Stimulated activated CD8-positive, alpha-beta memory T cell treated with anti-CD3 and anti-CD28 coated beads, Interleukin-15, amount 100 ng/mL, for 48 hours (primary cell): ENCODE measurements at places on chromosomes 7 and 10.
A peak's percentile ranks its signal among the peaks of the same experiment; 100 is the strongest.

DNA sequence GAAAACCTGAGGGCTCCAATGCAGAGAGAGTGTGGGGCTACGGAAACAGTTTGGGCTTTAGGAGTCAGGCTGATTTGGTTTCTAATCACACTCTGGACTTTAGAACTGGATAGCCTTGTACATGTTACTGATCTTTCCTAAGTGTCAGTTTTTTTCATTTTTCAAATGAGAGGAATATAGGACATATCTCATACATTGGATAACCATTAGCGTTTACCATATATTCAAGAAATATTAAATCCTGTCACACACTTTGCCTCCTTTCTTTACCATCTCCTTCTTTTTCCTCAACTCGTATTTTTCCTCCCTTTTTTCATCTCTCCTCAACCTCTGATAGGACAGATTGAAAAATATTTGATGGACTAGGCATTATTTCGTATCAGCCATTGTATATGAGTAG lies 885.7 kb downstream of the LRMDA start:
- DNase-seq, result no peak

DNA sequence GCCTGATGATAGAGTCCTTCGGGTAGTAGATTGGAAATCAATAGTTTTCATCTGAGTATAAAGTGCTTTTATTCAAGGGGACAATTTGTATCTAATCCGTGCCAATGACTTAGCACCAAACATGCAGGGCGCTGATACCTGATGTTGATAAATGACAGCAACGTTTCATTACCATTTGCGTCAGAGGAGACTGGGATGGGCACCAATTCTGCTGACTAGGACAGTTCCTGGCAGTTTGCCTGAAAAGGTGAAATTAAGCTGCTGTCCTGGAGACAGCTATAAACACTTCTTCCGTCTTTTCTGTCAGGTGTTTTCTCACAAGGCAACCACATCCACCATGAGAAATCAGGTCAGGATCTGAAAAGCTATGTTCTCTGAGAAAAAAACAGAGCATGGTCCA lies 1136.4 kb downstream of the TYW1 start:
- no peak for DNase-seq

- DNase-seq, result no peak
These were observed 37.2 kb downstream of the DLG5 start for GRCh38 chr10:77889277-77889903.

DNA sequence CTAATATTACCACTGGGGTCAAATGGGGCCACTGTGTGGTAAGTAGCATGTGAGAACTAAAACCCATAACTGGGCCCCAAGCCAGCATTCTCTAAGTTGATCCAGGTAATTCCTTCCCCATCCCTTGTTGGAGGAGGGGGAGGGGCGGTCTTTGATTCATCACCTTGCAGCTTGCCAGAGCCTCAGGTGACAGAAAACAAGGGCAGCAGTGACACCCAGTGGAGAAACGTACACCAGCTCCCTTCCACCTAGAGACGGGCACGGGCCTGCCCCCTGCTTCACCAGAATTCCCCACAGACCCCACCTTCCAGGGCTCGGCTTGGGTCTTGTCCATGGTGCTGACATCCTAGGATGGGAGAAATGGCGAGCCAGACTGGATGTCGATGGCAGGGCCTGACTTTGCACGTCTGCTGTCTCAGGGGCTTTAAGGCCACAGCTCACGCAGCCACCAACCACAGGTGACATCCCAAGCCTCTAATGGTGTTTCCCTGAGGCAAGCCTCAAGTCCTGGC lies 102.0 kb downstream of the STRA8 start:
- peak; percentile 24 for DNase-seq

- no peak for DNase-seq
These were observed at the start of gene TNS3 for GRCh38 chr7:47581804-47582763. Gene TNS3 (minus strand): TSS chr7:47582111. CDS start chr7:47439636, 142,475 bp downstream.

- no peak for DNase-seq
These were observed 13.9 kb downstream of the BUD31 start for GRCh38 chr7:99422625-99423024.

- DNase-seq, result no peak
These were observed 485.1 kb downstream of the GLRX3 start for GRCh38 chr10:130621231-130621775.

GRCh38 chr10:129497013-129497412 lies 30.0 kb downstream of the MGMT start:
- no peak for DNase-seq

GRCh38 chr10:123958241-123958640 lies 66.6 kb upstream of the CPXM2 start:
- DNase-seq, result no peak

GRCh38 chr7:83468251-83468739 lies 180.6 kb downstream of the SEMA3E start:
- DNase-seq, result no peak

- no peak for DNase-seq
These were observed 13.5 kb downstream of the LRMDA start for GRCh38 chr10:75444781-75445386.
